ENCODE measurements at places on chromosomes 13 and 19.

DNA sequence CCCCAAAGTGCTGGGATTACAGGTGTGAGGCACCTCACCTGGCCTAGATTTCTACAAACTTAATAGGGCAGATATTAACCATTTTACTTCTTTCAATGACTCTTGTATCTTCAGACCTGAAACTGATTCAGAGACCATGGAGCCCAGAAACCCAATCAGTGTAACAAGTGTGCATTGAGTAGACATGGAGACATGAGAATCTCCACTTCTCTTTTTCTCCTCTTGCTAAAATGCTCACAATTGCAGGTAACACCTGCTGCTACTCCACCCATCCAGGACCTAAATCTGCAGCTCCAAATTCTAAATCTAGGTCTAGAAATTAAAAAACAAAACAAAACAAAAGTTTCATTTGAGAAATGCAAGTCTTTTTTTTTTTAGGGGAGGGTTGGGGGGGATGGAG, 42.2 kb upstream of the ZNF681 start:
- no peak for DNase-seq

DNA sequence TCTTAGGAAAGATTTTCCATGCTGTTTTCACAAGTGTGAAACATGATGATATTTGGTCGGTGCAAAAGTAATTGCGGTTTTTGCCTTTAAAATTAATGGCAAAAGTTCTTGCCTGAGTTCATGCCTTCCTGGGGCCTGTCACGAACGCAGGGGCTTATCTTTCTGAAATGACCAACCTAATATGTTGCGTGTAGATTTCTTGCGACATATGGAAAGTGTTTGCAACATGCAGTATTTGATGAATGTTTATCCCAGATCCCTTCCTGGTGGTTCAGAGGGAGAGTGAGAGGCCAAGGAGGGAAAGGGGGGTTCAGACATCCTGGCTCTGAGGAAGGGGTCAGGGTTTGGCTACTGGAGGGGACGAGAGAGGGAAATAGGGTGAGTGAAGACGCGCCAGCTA, 72.0 kb downstream of the TEX29 start:
- DNase-seq = no peak

GRCh38 chr19:36244066-36244465, 29.2 kb downstream of the ZNF146 start:
- DNase-seq = no peak

DNA sequence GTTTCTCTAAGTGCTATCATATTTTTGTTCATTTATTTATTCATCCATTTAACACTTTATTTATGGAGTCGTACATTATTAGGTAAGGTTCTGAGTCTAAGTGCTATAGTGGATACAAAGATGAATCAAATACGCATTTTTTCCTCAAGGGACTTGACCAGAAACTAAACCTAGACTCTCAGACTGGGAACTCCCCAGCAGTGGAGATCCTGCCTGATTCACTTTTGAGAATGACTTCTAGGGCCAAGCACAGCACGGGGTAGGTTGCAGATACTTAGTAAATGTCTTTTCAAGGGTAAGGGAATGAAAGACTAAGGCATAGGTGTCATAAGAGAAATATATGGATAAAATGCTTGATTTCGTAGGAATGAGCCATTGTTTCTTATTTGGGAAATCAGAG, 7.2 kb downstream of the DNAJC15 start:
- no peak for DNase-seq

GRCh38 chr19:54473071-54473891, at the start of gene CDC42EP5:
Gene CDC42EP5, minus strand, starts transcription at chr19:54473296. Its CDS starts 7,749 bp downstream, at chr19:54465547.
- DNase-seq = peak; percentile 80

DNA sequence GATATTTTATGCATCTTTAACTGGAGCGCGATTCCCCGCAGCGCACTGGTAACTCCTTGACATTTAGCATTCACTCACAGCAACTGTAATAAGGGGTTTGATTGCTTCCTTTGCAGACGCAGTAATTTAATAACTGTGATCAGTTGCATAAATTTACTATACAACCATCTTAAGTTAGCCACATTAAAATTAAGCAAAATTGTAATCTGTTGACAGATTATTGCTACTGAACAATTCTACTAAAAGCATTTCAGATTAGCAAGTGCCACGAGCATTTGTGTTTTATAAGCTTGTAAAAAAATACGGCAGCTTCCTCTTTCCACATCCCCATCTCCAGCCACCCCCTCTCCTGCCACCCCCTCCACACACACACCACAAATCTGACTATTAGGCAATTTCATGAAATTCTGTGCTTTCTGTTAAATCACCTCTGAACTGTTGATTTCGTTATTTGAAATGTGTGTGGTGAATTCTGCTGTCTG, 44.4 kb downstream of the TSHZ3 start:
- DNase-seq = no peak

- no peak for DNase-seq
These were observed 16.3 kb downstream of the MTRF1 start for GRCh38 chr13:41246969-41247680.

DNA sequence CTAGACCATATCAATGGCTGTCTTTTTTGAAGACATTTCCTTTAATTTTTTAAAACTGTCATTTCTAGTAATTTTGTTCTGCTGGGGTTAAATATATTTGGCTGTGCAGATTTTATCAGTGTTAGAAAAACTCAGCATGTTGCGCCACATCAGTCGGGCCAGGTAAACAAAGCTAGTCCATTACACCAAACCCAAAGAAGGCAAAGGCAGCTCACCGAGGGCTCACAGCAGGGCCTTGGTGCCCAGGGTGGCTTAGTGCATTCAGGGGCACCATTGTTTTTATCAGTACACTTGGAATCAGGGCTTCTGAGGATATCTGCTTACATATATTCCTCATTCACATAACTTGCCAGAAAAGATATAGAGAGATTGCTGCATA, 22.2 kb downstream of the SPATA13 start:
- no peak for DNase-seq

GRCh38 chr19:5680084-5680436, 256 bp downstream of the MICOS13 start:
- peak; percentile 42 for DNase-seq

DNA sequence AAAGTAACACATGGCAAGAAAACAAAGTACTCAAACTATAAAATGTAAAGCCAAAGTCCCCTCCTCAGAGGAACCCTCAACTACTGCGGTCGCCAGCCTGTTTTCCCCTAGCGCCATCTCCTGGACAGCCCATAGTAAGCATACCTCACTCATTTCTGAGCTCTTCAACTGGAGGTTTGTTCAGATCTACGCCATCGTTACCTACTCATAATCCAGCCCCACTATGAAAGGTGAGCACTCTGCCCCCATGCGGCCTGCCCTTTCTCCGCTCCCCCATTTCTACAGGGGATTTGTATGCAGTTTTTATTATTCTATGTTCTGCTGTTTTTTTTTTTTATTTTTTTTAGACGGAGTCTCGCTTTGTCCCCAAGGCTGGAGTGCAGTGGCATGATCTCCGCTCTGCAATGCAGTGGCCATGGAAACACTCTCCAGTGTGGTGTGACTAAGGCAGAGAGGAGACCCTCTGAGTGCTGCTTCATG, 26.2 kb downstream of the OPA3 start:
- DNase-seq = peak; percentile 33

DNA sequence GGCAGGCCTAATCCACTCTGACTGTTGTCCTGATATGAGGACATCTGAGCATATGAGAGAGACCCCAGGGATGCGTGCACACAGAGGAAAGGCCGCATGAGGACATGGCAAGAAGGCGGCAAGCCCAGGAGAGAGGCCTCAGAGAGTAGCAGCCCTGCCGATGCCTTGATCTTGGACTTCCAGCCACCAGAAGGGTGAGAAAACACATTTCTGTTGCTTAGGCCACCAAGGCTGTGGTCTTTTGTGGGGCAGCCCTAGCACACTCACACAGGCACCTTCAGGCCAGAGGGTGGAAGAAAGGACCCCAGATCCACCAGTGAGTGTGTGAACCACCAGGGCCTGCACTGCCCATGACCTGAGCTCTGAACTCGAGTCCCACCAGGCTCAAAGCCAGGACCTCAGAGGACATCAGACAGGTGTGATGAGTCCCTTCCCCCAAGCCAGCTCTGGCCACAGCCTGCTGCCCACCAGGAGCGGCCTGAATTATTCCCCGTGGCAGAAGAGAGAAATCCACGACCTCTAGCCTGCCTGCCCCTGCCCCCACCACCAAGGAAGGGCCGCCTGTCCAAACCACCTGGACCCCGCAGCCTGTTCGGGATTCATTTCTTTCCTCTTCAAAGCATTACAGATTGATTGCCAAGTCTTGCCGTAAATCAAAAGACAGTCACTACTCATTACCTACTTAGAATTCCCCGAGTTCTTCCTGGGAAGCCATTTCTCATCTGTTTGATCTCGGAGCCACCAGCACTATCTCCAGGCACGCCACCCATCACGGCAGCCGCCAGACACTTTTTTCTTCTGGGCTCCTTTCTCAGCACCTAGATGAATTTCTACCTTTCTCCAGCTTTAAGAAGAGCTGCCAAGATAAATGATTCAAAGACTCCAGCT, 72.2 kb downstream of the CEBPG start:
- no peak for DNase-seq

DNA sequence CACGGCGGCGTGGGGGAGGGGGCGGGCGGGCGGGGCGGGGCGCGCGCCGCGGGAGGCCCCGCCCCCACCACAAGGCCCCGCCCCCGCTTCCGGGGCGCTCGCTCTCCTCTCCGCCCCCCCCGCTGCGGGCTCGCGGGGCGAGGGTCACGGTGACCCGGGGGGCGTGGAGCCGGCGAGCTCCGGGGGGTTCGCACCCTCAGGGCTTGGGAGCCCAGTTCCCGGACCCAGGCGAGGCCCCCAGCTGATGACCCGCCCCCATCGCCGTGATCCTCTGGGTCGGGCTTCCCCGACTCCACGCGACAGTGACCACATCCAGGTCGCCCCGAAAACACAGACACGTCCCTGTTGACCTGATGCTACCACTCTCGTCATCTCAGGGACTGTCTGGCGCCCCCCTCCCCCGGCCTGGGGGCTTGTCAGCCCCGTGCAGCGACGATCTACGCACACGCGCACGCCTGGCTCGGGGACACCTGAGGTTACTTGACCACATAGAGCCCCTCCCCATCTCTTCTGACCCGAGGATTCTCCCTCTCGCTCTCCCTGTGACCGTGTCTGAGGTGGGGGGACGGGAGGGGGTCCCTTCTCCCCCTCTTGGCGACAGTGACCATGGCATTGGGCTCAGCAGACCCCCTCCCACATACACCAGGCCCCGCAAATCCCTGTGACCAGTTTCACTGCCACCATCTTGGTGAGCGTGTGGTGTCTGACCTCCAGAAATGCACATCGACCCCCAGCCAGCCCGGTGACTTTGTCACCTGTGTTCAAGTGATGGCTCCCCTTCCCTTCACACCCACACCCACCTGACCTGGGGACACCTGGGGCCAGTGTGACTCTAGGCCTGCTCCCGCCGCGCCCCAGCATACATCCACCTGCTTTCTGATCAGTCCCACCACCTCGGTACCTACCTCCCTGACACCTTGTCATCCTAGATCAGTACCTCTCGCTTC, 670 bp downstream of the MAP2K7 start:
- DNase-seq = no peak

All from EL (cell line).